ENCODE measurements at places on chromosomes 16 and 17. TPM values are rescaled to one million over a fixed set of nuclear protein-coding genes. Genes with fewer than 3 reads are reported as not detected.
A peak's percentile ranks its signal among the peaks of the same experiment; 100 is the strongest.

- peak; percentile 63 for DNase-seq
Measured at GRCh38 chr17:10117581-10118001, 80.8 kb downstream of the GAS7 start.

GRCh38 chr16:2490190-2491105, 15.5 kb downstream of the TBC1D24 start:
- DNase-seq, result no peak

DNA sequence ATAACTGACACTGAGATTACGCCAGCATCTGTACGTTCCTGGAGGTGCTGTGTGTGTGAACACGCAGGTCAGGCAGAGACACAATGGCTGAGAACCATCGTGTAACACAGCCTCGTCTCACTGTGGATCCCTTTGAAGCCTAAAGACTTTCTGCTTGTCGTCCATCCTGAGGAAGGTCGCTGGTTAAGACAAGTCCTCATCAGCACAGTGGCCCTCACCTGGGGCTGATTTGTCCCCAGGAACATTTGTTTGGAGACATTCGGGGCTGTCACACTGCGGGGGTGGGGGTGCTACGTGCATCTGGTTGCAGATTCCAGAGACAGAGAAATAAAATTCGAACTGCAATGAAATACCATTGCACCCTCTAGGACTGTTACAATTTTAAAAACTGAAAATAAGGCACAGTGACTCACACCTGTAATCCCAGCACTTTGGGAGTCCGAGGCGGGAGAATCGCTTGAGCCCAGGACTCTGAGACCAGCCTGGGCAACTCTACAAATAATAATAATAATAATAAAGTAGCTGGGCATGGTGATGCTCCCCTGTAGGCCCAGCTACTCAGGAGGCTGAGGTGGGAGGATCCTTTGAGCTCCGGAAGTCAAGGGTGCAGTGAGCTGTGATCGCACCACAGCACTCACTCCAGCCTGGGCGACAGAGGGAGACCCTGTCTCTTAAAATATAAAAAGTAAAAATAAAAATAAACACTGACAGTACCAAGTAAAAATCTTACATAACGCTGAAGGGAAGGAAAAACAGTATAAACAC, 112.0 kb upstream of the METRNL start:
- no peak for DNase-seq

DNA sequence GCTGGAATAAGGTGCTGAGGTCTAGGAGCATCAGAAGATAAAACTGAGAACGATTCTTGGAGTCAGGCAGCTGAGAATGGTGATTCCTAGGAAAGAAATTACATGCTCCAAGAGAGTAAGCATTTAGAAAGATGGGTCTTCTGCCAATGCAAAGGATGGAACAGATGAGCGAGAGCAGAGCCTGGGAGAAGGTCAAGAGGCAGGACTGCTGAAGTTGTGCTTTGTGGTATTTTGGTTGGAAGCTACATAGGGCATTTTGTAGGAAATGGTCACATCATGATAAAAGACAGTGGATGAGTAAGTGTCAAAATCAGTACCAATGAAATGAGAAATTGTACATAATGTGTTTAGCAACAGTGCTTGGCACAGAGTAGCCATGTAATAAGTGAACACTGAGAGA, 1.4 kb upstream of the CRYM start:
- no peak for DNase-seq

DNA sequence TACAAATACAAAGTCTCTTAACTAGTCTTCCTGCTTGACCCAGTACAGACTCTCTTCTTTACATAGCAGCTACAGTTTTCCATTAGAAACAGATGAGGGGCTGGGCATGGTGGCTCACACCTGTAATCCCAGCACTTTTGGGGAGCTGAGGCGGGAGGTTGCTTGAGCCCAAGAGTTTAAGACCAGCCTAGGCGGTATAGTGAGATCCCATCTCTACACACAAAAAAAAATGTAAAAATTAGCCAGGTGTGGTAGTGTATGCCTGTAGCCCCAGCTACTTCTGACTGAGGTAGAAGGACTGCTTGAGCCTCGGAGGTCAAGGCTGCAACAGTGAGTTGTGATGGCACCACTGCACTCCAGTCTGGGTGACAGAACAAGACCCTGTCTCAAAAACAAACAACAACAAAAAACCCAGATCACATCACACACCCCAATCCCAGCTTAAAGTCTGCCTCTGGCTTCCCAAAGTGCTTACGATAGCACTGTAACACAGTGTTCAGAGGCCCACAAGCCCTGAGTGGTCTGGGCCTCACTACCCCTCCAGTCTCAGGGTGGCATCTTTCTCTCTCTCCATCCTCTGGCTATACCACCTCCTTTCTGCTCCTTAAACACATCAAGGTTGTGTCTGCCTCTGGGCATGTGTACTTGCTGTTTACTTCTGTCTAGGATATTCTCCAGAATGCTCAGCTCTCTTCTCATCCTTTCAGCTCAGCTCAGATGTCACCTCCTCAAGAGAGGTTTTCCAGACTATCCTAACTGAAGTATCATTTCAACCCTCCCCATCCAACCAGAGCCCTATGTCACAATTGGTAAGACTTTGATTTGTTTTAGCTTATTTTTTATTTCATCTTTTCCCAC, 4.0 kb downstream of the MMD start:
- DNase-seq, result no peak

- no peak for DNase-seq
Measured at GRCh38 chr17:73305845-73306836, 5.7 kb downstream of the CDC42EP4 start.

GRCh38 chr16:2155977-2156848, 631 bp downstream of the TRAF7 start:
- DNase-seq, result no peak

- DNase-seq, result peak; percentile 75
Measured at GRCh38 chr16:87581857-87582215, 20.5 kb upstream of the JPH3 start.

GRCh38 chr16:48818257-48818656, 208.3 kb upstream of the N4BP1 start:
- no peak for DNase-seq

GRCh38 chr16:19415461-19415860, 2.2 kb upstream of the TMC5 start:
- no peak for DNase-seq

- no peak for DNase-seq
Measured at GRCh38 chr17:35791681-35792350, 3.6 kb downstream of the MMP28 start.

- no peak for DNase-seq
Measured at GRCh38 chr17:45146166-45146565, 2.1 kb upstream of the HEXIM1 start.

DNA sequence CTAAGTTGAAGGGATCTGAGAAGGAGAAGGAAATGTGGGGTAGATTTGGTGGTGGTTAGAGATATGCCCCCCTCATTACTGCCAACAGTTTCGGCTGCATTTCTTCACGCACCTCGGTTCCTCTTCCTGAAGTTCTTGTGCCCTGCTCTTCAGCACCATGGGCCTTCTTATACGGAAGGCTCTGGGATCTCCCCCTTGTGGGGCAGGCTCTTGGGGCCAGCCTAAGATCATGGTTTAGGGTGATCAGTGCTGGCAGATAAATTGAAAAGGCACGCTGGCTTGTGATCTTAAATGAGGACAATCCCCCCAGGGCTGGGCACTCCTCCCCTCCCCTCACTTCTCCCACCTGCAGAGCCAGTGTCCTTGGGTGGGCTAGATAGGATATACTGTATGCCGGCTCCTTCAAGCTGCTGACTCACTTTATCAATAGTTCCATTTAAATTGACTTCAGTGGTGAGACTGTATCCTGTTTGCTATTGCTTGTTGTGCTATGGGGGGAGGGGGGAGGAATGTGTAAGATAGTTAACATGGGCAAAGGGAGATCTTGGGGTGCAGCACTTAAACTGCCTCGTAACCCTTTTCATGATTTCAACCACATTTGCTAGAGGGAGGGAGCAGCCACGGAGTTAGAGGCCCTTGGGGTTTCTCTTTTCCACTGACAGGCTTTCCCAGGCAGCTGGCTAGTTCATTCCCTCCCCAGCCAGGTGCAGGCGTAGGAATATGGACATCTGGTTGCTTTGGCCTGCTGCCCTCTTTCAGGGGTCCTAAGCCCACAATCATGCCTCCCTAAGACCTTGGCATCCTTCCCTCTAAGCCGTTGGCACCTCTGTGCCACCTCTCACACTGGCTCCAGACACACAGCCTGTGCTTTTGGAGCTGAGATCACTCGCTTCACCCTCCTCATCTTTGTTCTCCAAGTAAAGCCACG, 28.3 kb downstream of the STH start:
- no peak for DNase-seq

- peak; percentile 66 for DNase-seq
Measured at GRCh38 chr16:89827383-89828198, 684 bp upstream of the SPIRE2 start.

- DNase-seq, result no peak
Measured at GRCh38 chr17:49437696-49438435, 23.2 kb upstream of the PHB1 start.

GRCh38 chr16:27235938-27236245, 32.6 kb downstream of the KDM8 start:
- DNase-seq, result no peak

DNA sequence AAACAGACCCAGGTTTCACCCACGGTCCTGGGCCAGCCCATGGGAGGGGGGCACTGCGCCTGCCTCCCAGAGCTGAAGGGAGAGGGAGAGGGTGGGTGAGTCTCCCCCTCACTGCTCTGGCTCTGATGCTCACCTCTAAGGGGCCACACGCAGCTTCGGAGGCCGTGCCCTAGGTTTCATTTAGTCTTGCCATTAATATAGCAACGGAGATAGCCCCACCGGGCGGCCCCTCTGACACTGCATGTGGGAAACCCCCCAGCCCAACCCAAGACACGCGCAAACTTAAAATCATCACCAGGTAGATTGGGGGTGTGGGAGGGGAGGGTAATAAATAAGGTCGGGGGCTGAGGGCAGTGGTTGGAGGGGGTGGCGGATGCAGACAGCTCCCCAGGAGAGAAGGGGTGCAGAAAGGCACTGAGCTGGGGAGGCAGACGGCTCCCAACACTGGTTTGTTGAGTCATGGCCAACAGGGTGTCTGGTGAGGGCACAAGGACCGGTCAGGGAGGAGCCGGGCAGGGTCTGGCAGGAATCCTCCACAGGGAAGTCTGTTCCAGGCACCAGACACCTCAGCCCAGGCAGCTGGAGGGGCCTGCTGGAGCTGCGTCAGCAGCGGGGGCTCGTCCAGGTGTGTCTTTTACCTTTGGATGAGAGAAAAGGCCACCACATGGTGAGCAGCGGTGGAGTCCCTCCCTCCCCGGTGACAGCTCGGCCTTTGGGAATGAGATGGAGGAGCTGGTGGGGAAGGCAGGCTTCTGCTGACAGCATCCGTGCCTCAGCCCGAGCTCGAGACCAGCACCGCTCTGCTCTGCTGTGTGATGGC, 32.0 kb upstream of the DOC2B start:
- DNase-seq, result no peak

DNA sequence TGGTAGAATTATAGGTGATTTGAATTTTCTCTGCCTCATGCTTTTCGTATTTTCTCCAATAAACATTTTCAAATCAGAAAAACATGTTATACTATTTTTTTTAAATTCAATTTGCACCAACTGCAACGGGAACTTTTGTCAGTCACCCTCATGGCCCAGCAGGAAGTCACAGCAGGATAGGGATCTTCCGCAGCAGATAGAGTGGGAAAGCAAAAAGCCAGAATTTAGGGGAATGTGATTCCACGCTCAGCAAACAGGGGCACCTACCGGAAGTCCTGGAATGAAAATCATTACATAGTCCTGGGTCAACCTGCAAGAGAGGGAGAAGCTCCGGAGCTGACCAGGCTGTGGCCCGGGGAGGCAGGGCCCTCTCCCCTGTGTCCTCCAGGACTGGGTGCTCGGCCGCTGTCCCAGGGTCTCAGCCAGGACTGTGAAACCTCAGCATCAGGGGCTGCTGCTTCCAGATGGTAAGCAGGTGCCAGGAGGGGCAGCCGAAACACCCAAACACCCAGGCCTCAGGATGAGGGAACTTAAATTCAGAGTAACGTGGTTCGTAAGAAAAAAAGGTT, 3.9 kb downstream of the SLC47A2 start:
- no peak for DNase-seq

- no peak for DNase-seq
Measured at GRCh38 chr17:57447357-57447989, 191.2 kb downstream of the MSI2 start.

DNA sequence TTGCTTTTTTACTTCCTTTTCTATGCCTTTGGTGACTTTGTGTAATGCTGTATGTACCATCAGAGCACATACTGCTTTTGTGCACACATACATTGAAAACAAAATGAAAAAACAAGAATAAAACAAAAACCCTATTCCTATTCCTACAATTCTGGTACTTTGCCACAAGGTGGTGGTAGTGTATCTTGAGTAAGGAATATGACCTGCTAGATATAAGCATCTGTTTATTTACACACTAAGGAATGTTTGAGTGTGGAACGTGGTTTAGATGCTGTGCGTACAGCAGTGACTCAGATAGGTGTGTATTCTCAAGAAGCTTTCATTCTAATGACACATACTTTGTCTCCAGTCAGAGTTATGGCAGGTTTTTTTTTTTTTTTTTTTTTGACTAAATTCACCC, 606.2 kb downstream of the WWOX start:
- DNase-seq, result no peak

DNA sequence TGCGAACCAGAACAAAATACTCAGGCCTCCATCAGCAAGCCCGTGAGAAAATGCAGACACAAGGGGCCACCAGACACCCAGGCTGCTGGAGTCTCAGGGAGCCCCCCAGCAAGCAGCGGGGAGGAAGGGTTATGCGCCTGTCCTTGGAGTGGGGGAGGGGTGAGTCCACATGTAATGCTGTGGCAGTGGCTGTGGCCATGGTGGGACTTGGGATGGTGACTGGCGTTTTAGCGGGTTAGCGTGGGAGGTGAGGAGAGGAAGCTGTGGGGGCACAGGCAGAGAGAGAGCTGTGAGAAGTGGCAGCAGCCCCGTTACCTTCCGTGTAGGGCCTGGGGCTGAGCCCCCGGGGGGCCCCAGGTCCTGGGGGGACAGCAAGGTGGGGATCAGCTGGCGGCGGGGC, 58.3 kb downstream of the SRCIN1 start:
- no peak for DNase-seq

DNA sequence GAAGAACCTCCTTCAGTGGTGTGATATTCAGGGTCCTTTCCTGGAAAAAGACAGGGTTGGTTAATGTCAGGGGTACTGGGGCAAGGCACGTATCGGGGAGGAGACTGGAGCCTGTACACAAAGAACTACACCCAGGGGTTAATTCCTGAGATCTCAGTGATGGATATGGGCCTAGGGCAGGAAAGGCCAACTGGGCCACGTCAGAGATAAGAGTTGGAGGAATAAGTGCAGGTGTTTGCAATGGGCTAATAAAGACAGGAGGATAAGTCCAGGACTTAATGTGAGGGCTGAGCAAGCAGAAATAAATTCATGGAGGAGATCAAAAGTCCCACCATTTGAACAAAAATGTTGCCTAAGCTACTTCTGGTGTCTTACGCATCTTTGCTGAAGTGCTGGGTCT, 10.4 kb upstream of the HERPUD1 start:
- DNase-seq, result no peak

- no peak for DNase-seq
Measured at GRCh38 chr17:28900986-28901726, 1.7 kb downstream of the DHRS13 start.

SPATA22 gene
- total RNA-seq, result 0.50 TPM

CPNE7 gene
- not detected for total RNA-seq

GRB7 gene
- total RNA-seq, result 5.1 TPM

TNFRSF17 gene
- not detected for total RNA-seq

CLEC18B gene
- not detected for total RNA-seq

KRTAP2-3 gene
- total RNA-seq, result not detected

CSH1 gene
- not detected for total RNA-seq

FLYWCH2 gene
- 28.6 TPM for total RNA-seq

ADAP2 gene
- total RNA-seq, result 8.0 TPM

TCAP gene
- 4,965 TPM for total RNA-seq

NOG gene
- 0.22 TPM for total RNA-seq

NEUROD2 gene
- not detected for total RNA-seq

ABCA6 gene
- 21.5 TPM for total RNA-seq

METTL26 gene
- total RNA-seq, result 62.2 TPM
